Activated T-cell treated with anti-CD3 and anti-CD28 coated beads for 48 hours (primary cell): ENCODE measurements at places on chromosomes 1 and 21.

DNA sequence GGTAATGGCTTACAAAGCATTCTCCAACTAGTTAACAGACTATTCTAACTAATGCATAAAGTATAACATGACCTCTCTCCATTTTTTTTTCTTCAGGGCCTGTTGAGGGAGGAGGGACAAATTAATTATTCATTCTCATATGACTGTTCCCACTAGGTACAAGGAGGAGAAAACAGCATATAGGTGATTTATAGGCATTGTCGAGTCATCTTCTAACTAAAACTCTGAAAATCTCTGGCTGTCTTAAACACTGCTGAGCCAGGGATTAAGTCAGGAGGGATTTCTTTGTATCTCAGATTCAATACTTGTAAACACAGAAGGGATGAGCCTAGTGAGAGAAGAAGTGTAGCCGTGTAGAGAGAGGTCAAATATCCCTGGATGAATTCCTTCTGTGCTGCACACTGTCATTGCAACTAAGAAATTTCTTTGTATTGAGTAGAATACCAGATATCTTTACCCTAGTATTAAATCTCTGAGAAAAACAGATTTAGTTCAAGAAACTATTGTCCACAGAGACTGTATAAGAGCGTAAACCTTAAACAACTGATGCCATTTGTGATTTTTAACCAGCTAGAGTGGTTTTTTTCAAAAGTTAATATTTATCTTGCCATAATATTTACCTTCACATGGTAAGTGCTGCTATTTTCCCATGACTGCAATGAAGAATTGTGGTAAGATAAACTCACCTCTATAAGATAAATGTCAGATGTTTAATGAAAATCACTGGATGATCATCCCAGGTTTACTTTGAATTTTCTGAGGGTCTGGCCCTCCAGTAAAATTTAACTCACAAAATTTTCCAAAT lies 465.3 kb downstream of the RWDD3 start:
- no peak for DNase-seq

- DNase-seq: no peak
Observed at GRCh38 chr1:41353744-41354143, 7.5 kb upstream of the FOXO6 start.

DNA sequence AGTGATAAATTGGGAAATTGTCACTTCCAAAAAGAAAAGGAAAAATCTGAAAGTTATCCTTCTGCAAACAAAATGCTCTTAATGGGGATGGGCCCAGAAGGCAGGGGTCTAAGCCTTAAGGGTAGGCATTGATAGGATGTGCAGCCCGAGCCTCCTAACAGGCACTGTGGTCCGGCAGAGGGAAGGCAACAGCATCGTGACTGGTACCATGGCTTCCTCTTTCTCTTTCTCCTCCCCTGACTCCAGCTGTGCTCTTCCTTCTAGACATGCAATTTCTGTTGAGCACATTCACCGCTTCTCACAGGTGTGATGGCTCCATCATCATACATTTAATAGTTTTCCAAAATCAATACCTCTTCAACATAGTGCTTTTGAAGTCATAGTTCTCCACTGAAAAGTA lies 91.5 kb downstream of the SELENOF start:
- no peak for DNase-seq

DNA sequence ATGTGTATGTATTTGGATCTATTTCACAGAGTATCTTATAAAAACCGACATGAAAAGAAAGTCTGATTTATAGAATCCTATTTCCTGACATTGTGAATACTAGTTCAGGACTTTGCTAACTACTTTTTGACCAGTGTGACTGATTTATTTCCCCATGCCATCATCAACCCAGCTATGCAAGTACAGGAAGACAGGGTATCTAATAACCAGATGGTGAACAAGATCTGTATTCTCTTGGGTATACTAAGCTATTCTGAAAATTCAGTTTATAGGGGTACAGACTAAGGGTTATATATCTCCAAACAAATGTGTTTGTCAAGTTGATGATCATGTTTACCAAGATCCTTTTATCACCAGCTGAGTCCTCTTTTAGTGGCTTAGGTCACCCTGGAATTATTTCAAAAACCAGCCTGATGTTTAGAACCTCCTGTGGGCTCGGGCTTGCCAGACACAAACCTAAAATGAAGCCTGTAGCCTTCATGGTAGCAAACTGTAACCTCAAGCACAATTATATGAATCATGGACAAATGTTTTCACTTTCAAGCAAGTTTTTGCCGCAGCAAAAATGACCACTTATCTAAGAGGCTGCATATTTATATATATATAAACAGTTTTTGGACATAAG lies 185.1 kb downstream of the FGGY start:
- no peak for DNase-seq

DNA sequence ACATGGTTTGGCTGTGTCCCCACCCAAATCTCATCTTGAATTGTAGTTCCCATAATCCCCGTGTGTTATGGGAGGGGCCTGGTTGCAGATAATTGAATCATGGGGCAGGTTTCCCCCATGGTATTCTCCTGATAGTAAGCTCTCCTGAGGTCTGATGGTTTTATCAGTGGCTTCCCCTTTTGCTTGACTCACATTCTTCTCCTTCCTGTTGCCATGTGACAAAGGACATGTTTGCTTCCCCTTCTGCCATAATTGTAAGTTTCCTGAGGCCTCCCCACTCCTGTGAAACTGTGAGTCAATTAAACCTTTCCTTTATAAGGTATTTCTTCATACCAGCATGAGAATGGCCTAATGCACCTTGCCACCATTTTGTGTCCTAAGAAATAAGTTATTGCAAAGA lies 415.0 kb downstream of the COL11A1 start:
- no peak for DNase-seq

- no peak for DNase-seq
Observed at GRCh38 chr1:74523873-74524480, 11.6 kb upstream of the LRRC53 start.

DNA sequence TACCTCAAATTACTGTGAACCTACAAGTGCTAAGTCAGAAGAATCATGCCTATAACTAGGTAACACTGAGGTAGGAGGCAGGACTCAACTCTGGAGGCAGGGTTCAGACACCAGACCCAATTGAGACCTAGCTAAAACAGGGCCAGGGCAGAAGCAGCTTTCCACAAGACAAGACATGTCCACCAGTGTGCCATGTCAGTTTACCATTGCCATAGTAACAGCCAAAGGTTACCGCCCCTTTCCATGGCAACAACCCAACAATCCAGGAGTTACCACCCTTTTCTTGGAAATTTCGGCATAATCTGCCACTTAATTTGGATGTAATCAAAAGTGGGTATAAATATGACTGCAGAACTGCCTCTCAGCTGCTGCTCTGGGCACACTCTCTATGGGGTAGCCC lies 432.3 kb downstream of the DPYD start:
- DNase-seq: no peak

DNA sequence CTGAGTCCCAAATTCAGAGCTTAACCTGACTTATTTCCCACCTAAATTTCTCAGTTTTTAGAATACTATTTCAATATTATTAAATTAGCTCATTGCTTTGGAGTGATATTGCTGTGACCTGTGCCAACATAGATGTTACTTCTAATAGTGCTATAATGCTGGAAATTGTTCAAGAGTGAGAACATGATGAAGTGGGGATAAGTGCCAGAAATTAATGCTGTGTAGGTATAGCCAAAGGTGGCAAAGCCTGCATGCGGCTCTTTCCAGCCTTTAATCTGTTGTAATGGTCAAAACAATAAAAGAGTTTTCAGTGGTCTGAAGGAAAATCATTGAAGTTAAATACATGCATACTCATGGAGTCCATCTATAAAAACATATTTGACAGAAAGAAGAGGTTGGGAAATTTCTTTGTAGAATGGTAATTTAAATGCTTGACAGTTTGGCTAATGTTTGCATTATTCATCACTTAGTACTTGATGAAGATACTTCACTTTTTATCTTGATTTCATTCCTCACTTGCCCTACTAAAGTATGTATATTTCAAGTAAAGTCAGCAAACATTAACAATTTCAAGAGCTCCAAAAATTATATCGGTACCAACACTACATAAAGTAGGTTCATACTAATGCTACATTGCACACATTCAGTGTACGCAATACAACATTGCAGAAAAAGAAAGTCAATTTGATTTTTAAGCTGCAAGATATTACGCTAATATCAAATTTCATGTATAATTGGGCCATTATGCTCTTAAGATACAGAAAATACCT lies 82.1 kb downstream of the OLFM3 start:
- DNase-seq: no peak

DNA sequence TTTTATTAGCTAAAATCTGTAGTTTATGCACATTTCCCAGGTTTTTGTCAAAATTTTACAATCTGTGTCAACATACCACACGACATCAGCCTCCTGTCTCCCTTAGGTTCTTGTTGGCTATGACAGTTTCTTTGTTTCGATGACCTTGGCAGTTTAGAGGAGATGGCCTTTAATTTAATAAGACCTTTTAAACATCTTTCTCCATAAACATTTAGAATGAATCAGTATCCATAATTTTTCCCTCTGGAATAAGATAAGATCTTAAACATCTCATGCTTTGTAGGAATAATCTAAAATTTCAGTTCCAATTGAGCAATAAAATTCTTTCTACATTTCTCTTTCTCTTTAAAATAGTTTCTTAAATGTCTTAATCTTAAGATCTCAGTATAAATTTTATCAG lies 28.7 kb upstream of the DYRK1A start:
- no peak for DNase-seq

DNA sequence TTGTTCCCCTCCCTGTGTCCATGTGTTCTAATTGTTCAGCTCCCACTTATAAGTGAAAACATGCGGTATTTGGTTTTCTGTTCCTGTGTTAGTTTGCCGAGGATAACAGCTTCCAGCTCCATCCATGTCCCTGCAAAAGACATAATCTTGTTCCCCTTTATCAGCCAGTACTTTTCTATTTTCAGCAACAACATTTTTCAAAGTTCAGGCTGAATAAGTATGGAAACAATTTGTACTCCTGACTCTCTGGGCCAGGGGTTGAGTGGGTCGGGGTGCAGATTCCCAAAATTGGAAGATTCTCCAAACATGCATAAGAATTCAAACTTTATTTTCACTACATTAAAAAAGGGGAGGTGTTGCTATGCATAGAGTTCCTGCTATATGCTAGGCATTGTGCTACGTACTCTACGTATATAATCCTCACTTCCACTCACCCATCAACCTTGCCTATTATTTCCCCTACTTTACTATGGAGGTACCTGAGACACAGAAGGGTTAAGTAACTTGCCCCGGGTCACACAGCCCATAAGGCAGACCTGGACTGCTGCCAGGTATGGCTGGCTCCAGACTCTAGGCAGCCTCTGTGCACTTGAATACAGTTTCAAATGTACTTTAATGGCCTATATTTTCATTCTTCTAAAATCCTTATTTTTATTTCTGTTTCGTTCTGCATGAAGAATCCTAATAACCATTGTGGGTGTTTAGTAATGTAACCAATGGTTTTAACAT lies 117.1 kb upstream of the C8B start:
- DNase-seq: no peak

- no peak for DNase-seq
Observed at GRCh38 chr1:110951161-110951560, 12.6 kb downstream of the LRIF1 start.

- DNase-seq: no peak
Observed at GRCh38 chr1:96820671-96821070, 99.1 kb downstream of the PTBP2 start.

DNA sequence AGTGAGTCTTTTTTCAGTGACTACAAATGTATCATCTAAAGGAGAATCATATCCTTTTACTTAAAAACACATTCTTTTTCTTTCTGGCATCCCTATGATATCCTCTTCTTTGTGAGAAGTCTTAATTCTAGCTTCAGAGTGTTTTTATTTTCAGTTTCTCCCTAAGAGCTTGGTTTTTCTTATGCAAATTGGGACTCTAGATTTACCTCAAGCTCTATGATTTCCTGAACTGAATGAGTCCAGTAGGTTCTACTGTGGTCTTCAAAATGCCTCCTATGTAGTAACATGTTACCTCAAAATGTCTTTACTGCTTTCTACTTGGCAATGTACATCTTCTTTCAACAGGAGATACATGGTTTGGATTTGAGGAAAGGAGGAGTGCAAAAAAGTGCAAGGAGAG lies 148.2 kb upstream of the C21orf91 start:
- DNase-seq: no peak

- no peak for DNase-seq
Observed at GRCh38 chr1:87968197-87968955, 639.7 kb downstream of the LMO4 start.

- peak; percentile 30 for DNase-seq
Observed at GRCh38 chr1:53340660-53341520, 13.0 kb upstream of the LRP8 start.

DNA sequence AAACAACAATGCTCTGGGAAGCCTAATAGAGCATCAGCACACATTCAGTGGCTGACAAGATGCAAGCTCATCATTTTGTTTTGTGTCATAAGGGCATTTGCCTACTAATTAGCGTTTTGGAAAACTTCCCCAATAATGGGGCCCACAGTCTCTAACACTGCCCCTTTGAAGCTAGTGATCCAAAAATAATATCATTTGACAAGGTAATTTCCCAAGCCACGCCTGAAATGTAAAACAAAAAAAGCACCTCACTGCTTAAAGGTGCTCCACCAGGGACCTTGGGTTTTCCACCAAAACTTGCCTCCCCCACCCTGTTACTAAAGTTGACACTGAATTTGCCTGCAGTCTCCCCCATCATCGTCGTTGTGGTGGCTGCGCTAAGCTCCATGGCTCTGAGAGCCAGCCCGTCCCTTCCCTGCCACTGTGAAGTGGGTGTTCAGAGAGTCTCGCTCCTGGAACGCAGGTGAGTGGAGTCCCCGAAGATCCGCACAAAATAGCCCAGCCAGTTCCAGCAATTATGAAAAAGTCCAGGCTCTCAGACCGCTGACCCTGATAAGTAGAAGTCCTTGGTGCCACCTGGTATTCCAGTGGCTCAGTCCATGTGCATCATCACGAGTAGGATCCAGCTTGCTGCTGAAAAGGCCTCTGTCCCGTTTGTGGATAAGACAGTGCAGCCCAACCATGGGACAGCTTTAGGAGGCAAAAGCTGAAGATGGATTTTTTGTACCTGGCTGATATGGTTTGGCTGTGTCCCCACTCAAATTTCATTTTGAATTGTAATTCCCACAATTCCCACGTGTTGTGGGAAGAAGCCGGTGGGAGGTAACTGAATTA lies 52.2 kb downstream of the RAB3GAP2 start:
- DNase-seq: no peak

- DNase-seq: no peak
Observed at GRCh38 chr1:2980849-2981248, 40.4 kb upstream of the ACTRT2 start.

GRCh38 chr1:21822349-21822748 lies 10.3 kb downstream of the LDLRAD2 start:
- DNase-seq: no peak
